ENCODE measurements at places on chromosomes 2 and 18.

DNA sequence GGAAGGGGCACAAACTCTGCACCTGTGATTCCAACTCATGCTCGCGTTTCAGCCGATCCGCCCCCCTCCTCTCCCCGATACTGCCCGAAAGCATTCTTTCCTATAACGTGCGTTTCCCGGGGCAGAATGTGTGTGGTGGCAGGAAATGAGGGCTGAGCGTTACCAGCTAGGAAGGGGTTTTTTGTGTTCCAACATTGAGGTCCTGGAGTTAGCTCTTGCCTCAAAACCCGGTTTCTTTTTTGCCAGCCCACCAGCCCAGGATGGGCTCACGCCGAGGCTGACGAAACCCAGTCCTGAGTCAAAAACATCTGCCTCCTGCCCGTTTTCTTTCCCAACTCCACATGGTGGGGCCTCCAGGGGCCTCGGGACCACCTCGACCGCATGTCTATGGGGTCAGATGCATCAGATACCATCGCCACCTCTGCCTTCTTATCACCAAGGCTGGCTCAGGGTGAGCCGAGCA, 113.7 kb upstream of the COPS8 start:
- no peak for DNase-seq

- DNase-seq, result no peak
These were observed 75.6 kb downstream of the ZBTB7C start for GRCh38 chr18:48333563-48333962.

GRCh38 chr18:59672235-59672711, 24.9 kb downstream of the CCBE1 start:
- DNase-seq, result no peak

GRCh38 chr2:128308889-128309279, 9.8 kb downstream of the HS6ST1 start:
- no peak for DNase-seq

DNA sequence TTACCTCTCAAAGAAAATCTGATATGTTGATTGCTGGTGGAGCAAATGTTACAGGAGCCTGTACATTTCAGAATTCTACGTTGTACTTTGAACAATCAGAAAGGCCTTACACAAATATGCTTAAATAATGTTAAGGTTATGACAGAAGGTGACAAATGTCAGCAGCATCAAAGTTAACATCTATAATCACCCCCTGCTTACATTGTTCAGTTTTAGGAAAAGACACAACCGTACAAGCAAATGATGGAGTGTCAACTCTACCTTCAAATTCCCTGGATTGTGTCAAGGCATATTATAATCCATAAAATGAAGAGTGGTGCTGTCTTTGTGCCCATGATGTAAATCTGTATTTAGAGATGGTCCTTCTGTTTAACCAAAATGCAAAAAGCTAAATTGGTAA, 465.5 kb downstream of the ARHGAP15 start:
- DNase-seq, result no peak

DNA sequence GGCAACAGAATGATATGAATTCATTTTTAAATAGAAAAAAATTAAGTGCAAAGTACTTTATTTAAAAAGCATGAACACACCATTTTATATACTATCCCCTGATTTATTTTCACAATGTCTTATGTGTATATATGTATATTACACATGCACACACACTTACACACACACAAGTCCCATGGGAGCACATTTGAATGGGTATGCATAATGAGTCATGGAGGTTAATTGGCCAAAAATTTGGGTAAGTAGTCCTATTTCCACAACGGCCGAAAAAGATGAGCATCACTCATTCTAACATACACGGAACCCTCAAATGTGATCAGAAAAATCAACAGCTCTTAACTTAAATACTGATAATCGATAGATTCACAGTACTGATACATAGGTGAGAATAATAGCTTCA, 97.4 kb upstream of the NABP1 start:
- no peak for DNase-seq

DNA sequence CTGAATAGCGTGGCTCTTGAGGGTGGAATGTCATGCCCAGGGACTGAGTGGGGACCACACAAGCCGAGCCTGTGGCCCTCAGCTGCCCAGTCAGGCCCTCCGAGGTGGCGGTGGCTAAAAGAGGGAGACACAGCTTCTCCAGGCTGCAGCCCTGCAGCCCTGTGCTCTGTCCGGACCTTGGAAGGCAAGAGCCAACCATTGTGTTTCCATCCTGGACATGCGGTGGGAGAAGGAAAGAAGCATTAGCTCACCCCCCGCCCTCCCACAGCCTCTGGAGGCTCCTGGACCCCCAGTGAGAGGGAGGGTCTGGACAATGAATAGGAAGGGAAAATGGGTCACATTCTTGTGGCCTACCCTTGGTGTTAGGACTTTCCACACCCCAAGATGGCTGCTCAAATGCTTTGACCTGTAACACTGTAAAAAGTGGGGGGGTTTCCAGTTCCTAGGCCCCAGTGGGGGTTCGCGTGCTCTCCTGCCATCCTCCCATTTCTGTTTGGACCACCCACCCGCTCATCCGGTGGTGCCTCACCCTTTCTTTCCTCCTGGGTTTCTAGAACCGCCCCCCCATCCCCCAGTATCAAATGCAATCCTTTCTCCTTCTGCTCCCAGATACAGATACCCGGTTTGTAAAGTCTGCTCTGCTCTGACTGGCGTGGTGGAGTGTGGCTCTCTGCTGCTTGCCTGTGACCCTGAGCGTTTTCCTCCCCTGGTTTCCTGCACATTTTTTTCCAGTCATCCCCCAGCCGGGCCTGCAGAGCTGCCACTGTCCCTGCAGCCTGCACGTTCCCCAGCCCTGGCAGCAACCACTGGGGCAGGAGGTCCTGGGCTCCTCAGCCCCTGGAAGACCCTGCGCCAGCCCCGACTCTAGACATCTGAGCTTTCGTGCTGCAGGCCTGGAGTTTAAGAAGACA, 36.3 kb upstream of the SMAD7 start:
- DNase-seq, result no peak

Measured in omental fat pad (tissue), 4 donors.